ENCODE measurements at places on chromosomes 13 and 19.

- DNase-seq: no peak
These were observed 234.5 kb downstream of the DLEU7 start for GRCh38 chr13:50609011-50609410.

GRCh38 chr13:89806594-89806993 is 1540.9 kb upstream of the MIR17HG start:
- DNase-seq: no peak

- no peak for DNase-seq
These were observed 246.1 kb upstream of the MAB21L1 start for GRCh38 chr13:35722458-35723052.

DNA sequence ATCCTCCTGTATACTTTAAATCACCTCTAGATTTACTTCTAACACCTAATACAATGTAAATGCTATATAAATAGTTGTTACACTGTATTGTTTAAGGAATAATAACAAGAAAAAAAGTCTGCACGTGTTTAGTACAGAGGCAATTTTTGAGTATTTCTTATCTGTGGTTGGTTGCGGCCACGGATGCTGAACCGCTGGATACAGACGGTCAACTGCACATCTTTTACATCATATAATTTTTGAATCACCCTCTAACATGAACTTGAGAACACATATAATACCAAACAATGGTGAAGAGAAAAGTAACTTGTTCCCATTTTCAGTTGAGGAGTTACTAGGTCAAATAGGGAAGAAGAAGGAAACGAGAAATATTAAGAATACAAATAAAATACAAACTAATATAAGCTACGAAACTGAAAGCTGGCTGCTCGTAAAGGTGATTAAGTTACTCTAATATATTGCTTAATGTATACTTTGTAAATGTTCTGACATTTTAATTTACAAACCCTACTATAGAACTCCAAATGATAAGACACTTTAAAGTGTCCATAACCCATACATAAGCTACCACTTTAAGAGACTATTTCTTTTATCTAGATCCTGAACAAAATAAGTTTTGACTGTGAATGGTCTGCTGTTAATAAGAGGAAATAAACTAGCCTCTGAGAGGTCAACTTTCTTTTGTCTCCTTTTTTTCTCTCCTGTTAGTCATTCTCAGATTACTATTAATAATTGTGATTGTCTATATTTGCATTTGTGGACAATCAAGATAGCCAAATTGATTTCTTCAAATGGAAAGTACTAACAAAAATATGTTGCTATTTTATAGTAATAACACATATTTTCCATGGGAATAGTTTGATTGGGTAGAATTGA is 457.4 kb downstream of the DIAPH3 start:
- no peak for DNase-seq

DNA sequence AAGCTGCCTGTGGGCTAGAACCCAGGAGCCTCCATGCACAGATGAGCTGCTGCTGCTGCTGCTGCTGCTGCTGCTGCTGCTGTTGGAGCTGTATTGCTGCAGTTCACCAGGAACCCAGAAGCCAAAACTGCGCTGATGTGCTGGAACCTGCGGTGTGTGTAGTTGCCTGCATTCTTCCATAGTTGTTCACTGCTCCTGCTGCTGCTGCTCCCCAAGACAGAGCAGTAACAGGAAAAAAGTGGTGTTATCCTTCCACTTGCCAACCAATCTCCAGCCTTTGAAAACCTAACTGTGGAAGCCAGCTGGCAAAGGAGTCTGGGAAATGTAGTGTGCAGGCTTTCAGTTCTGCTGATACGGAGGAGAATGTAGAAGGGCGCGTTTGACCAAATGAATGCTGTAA is 37.9 kb downstream of the ARHGAP35 start:
- peak; percentile 56 for DNase-seq

Measured in EL (cell line).